ENCODE measurements at places on chromosomes 7 and 10.

GRCh38 chr7:12670743-12671520, 16.5 kb upstream of the ARL4A start:
- H3K27ac ChIP-seq, result no peak overlapping the region
- H3K4me1 ChIP-seq, result no peaks in the 10 kb centered on the region
- DNase-seq, result no peak
- no peak overlapping the region for H3K4me3 ChIP-seq
- H3K27me3 ChIP-seq, result no peaks in the 10 kb centered on the region

DNA sequence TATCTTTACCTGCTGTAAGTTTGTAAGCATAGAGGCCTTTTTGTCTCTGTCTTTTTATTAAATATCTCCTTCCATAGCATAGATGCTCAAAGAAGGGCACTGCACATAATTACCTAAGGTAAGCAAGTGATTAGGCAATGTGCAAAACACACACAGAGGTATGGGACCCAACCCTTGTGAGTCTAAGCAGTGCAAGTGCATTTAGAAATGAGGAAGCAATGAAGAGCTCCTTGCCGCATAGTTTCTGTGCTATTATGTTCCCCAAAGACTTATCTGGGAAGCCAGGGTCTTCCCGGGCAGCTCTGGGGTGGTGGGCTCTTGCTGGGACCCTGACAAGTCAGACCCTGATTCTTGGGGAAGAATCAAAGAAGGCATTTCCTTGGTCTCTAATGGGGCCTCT, 13.5 kb upstream of the MGAM2 start:
- no peak overlapping the region for H3K4me3 ChIP-seq
- DNase-seq, result no peak
- no peaks in the 10 kb centered on the region for H3K36me3 ChIP-seq
- no peaks in the 10 kb centered on the region for H3K27me3 ChIP-seq
- no peaks in the 10 kb centered on the region for H3K4me1 ChIP-seq

- no peaks in the 10 kb centered on the region for H3K27me3 ChIP-seq
- H3K4me1 ChIP-seq, result no peaks in the 10 kb centered on the region
- no peak for DNase-seq
Measured at GRCh38 chr10:125370578-125370977, 210.2 kb upstream of the CTBP2 start.

- no peak overlapping the region for H3K4me3 ChIP-seq
- H3K27me3 ChIP-seq, result no peaks in the 10 kb centered on the region
- H3K36me3 ChIP-seq, result no peaks in the 10 kb centered on the region
- DNase-seq, result no peak
Measured at GRCh38 chr7:106623853-106624252, 37.1 kb downstream of the CCDC71L start.

GRCh38 chr7:103918631-103919271, 70.7 kb downstream of the RELN start:
- H3K27ac ChIP-seq, result no peak overlapping the region
- no peaks in the 10 kb centered on the region for H3K4me1 ChIP-seq
- no peak for DNase-seq
- no peaks in the 10 kb centered on the region for H3K36me3 ChIP-seq
- H3K27me3 ChIP-seq, result no peaks in the 10 kb centered on the region
- no peak overlapping the region for H3K4me3 ChIP-seq

DNA sequence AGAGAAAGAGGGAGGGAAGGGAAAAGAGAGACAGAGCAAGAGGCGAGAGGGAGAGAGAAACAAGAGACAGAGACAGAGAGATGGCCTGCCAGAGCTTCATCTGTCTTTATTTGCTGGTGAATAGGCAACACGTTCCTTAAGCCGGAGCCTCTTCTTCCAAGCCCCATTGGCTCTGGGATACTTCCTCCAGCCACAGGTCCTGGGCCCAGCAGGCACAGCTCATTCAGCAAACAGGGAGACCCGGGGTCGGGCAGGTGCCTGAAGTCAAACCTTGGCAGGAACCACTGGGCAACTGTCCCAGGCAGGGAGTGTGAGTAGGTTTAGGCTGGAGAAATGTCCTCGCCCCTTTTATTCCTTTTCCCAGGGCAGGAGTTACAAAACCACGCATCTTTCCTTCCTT, 68.2 kb downstream of the MYL10 start:
- H3K4me1 ChIP-seq, result no peaks in the 10 kb centered on the region
- no peak overlapping the region for H3K27ac ChIP-seq
- DNase-seq, result no peak
- H3K4me3 ChIP-seq, result no peak overlapping the region
- no peaks in the 10 kb centered on the region for H3K36me3 ChIP-seq
- no peaks in the 10 kb centered on the region for H3K27me3 ChIP-seq
